Osteoblast (primary cell): ENCODE measurements at places on chromosomes 11 and 22.

GRCh38 chr11:132184079-132184478 is 813.7 kb downstream of the NTM start:
- no peak overlapping the region for H3K27ac ChIP-seq
- H3K4me3 ChIP-seq, result no peak overlapping the region
- peaks cover 7% of the 10 kb centered on the region for H3K4me1 ChIP-seq
- DNase-seq, result no peak
- H3K36me3 ChIP-seq, result no peaks in the 10 kb centered on the region

DNA sequence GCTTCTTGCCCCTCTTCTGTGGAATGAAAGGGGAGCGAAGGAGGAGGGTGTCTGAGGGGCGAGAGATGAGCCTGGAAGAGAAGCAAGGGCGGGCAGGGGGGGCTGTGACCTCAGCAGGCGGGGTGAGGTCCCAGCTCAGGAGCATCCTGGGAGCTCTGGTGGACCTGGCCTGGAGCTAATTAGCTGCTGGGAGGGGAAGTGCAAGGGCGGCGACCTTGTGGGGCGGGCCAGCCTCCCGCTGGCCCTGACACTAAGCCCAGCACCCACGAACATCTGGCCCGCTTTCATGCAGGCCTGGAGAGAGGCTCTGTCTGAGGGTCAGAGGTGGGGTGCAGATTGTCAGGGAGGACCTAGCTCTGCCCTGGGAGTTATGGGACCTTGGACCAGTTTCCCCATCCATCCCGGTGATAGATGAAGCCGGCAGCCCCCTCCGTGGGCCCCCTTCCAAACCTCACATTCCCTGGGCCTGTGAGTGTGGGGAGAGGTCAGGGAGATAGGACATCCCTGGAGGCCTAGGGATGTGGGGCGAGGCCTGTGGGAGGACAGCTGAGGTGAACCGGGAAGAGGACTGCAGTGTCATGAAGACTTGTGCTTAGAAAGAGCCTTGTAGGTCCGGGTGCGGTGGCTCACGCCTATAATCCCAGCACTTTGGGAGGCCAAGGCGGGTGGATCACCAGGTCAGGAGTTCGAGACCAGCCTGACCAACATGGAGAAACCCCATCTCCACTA is 28.5 kb upstream of the CD82 start:
- H3K4me3 ChIP-seq, result no peak overlapping the region
- H3K36me3 ChIP-seq, result no peaks in the 10 kb centered on the region
- peaks cover 3% of the 10 kb centered on the region for H3K27me3 ChIP-seq
- peak; percentile 49 for DNase-seq
- no peak overlapping the region for H3K27ac ChIP-seq

DNA sequence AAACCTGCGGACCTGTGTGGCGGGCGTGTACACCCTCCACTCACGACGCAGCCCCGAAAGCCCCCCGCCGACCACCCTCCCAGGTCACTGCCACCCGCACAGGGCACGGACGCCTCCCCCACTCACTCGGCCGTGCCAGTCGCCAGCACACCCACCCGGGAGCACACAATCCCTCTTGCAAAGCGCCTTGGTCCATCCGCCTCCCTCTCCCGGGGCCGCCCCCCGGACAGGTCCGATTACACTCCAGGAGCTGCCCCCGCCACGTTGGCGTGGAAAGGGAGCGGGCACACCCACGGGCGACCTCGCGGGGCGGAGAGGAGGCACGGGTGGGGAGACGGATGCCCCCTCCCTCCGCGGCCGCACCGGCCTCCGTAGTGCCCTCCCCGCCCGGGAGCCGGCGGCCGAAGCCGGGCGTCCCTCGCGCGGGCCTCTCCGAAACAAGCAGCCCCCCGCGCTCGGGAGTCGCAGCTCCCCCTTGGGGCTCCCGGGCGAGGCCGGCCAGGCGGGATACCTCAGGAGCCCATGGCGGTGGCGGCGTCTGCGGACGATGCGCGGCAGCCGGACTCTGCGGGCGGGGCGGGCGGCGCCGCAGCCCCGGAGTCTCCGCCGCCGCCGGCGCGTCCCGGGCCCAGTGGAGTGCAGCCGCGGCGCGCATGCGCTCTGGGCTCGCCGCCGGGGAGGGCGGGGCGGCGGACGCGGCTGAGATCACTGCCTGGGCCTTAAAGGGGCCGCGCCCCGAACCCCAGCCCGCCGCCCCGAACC is at the start of gene TMEM184B:
TSS of gene TMEM184B (minus strand) at position 638 of the 762 bp plus-strand sequence. CDS start 25,049 bp downstream, outside the sequence.
- H3K4me1 ChIP-seq, result peaks cover 30% of the 10 kb centered on the region
- peak within 1 kb of the TSS; percentile 76 for H3K27ac ChIP-seq
- peak; percentile 99 for DNase-seq
- peak within 1 kb of the TSS; percentile 98 for H3K4me3 ChIP-seq
- no peaks in the 10 kb centered on the region for H3K27me3 ChIP-seq
- H3K36me3 ChIP-seq, result peaks cover 10% of the 10 kb centered on the region

DNA sequence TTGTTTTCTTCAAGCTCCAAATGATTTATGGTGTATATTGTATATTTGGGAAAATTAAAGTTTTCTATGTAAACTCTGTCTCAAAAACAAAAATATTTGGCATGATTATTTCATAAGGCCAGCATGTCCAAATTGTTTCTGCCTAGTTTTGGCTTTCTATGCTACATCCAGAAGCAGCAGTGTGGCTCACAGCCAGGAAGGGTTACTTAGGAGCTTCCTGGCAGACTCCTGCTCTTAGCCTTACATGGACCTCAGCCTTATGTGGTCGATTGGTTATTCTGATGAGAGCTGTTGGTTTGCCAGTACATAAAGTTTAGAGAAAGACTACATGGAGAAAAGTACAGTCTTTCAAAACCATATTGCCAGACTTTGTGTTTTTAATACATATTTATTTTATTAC is 297.7 kb upstream of the FAT3 start:
- H3K4me1 ChIP-seq, result no peaks in the 10 kb centered on the region
- no peak overlapping the region for H3K27ac ChIP-seq
- H3K4me3 ChIP-seq, result no peak overlapping the region
- H3K36me3 ChIP-seq, result no peaks in the 10 kb centered on the region
- no peaks in the 10 kb centered on the region for H3K27me3 ChIP-seq

- no peaks in the 10 kb centered on the region for H3K27me3 ChIP-seq
- no peak overlapping the region for H3K4me3 ChIP-seq
- H3K36me3 ChIP-seq, result peaks cover 39% of the 10 kb centered on the region
Observed at GRCh38 chr11:59807047-59807610, 3.4 kb downstream of the MRPL16 start.

DNA sequence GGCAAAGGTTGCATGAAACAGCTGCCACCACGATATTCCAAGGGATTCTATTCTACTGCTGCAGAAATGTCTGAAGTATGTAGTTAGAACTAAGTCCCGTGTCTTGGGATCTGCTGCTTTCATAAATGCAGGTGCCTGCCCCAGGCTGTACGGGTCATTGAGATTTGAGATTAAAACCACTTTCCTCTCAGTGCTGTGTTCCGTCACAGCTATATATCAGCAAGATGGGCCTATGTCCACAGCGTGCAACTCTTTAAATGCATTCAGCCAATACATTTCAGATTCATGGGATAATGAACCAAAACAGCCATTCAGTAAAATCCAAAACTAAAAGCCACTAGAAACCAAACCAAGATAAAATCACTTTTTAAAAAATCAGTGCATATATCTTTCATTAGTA is 107.3 kb upstream of the LUZP2 start:
- no peak overlapping the region for H3K4me3 ChIP-seq
- H3K27ac ChIP-seq, result no peak overlapping the region
- no peaks in the 10 kb centered on the region for H3K36me3 ChIP-seq
- H3K4me1 ChIP-seq, result no peaks in the 10 kb centered on the region
- H3K27me3 ChIP-seq, result no peaks in the 10 kb centered on the region

DNA sequence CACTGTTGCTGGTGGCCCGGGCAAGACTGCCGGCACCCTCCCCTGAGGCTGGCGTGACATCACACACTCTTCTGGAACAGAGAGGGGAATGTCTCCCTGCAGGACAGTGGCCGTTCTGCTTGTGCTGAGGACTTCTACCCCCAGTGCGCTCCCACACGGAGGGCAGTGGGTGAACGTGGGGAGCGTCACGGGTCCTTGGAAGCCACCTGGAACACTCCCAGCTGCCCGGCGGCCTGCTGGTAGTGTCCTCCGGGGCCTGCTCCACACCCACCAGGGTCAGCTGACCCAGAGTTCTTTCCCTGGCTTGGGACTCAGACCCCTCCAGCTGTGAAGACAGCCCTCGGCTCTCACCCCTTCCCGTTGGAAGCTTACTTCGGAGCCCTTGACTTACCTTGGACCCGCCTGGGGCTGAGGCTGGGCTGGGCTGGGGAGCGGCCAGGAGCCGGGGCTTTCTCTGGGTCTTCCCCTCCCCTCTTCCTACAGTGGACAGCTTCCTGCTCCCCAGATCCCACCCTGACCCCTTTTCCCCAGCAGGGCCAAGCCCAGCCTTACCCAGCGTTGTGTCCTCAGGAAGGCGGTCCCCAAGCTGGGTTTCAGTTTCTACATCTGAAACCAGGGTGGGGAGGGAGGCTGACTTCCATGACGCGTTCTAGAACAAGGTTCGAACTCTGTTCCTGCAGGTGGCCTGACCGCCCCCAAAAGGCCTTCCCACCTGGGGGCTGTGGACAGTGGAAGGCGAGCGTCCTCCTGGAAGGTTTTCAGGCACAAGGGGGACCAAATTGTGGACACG is 14.8 kb upstream of the GAL start:
- H3K27ac ChIP-seq, result no peak overlapping the region
- DNase-seq, result peak; percentile 35
- no peaks in the 10 kb centered on the region for H3K36me3 ChIP-seq
